ENCODE measurements at places on chromosomes 3 and 15.

DNA sequence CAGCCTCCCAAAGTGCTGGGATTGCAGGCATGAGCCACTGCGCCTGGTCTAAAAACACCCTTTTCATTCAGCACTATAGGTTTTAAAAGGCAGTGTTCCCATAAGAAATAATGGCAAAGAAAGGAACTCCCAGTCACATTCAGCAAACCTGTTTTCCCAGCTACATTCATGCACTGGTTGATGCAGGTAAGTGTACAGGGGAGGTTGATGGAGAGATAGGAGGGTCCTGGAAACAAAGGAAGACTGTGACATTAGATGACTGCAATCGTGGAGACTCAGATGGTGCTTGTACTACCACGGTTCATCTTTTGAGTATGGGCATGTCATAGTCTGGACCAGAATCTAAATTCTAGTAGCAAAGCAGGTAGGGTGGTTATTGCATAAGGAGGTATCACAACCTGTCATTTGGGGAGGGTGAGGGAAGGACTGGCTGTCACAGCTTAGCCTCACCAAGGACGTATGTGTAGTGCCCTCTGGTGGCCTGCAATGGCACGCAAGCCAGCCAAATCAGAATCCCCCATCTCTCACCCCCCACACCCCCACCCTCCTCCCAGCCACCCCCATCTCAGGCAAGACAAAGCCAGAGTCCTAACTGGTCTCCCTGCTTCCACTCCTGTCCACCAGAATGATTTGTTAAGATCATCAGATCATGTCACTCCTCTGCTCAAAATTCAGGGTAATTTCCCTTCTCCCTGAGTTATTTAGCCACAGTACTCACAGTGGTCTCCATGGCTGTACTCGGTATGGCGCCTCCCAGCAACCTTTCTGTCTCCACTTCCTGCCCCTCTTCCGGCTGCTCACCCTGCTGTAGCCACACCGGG, 28.8 kb upstream of the UBL7 start:
- peak; percentile 22 for DNase-seq

DNA sequence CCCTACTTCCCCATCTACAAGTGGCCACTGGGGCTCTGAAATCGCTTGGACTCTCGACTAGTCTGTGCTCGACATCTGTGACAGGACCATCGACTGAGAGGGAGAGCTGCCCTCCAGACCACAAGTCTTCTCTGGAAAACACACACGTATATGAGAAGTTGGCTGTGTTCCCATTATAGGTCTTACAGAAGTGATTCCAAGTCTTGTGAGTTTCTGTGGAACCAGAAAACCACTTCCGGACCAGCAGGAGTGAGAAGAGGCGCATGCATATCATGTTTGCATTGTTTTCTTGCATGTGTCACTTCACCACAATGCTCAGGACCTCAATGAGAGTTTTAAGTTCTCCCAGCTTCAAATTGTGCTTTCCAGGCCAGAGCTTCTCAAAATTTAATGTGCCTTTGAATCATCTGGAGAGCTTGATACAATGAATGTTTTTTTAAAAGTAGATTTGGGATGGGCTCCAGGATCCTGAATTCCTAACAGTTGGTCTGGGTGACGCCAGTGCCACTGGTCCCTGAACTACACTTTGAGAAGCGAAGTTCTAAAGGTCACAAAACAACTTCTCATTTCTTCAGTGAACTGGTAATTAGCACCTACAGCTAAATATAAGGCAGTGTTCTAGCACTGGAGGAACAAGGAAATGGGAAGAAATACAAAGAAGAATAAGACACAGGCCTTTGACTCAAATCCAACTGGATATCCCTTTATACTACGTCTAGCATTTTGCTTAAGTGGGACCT, 15.7 kb downstream of the LIPC start:
- no peak for DNase-seq

GRCh38 chr3:153768561-153769469, 352.4 kb upstream of the ARHGEF26 start:
- DNase-seq, result peak; percentile 52

DNA sequence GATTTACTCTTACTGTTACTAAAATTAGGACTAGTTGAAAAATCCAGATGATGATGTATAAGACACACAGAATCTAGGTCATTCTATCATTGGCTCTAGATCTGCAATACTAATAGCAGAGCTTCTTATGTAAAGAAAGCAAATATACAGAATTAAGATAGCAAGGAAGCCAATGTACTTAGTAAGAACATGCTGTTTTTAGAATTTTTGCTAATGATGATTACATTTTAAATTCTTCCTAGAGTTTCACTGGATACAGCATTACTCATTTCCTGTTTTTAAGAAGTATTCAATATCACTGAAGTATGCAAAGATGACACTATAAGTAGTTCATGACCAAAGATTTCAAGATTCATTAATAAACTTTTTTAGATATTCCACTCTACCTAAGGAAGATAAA, 60.7 kb downstream of the CFAP20DC start:
- DNase-seq, result no peak

DNA sequence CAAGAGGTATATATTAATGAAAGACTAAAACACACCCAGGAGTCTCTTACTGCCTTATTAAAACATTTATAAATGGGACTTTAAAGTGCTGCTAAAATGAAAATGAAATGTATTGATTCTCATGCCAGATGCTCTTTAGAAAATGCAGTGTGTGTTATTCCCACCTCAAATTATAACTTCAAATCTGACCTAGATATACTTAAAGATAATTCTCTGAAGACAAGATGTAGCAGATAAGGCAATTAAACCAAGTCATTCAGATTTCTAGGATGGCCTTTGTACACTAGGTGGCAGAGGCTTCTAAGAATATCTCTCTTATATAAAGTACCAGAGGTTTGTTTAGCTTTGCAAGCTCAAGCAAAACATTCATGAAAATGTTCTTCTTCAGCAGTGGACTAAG, 26.9 kb upstream of the GOLGA8B start:
- DNase-seq, result no peak

DNA sequence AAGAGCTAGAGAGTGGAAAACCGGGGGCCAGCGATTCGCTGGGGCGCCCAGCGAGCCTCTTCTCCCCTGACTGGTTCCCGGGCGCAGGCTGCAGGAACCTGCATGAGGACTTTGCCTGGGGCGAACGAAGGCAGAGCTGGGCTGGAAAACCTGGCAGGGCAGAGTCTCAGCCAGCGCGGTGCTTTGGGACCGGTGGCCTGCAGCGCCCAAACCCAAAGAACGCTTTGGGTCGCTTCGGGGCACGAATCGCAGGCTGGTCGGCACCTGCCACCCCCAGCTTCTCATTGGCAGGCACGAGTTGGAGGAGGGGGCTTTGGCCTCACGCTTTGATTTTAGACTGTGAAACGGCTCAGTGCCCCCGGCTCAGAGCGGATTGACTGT, 3.0 kb downstream of the ONECUT1 start:
- no peak for DNase-seq

DNA sequence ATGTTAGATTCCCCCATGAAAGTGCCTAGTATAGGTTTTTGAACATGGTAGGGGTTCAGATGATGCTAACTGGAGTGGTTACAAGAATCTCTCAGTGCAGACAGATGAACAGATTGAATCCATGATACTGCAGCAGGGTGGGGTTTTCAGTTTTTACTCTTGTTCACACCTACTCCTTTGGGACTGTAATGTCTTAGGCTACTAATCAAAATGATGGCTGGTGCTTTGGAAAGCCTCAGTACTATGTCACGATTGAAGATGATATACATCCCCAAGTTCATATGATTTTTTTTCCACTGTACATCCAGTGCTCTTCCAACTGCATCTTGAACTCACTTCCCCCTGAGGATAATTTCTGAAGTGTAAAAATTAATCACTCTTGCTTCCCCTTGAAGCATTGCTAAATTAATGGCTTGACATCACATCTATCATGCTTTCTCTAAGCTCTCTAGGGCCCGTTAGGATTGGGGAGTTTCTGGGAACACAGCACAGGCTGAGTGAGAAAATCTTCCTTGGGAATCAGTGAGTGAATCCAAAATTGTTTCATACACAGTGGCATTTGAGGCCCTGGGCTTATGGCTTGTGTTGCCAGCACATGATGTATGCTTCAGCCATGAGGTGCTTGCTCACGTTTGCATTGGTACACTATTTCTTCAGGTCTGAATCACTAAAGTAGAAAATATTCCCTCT, 115.0 kb upstream of the TPRG1 start:
- DNase-seq, result no peak

GRCh38 chr3:49412632-49413337, 562 bp downstream of the TCTA start:
- no peak for DNase-seq

GRCh38 chr15:94265009-94265408, 33.6 kb downstream of the MCTP2 start:
- peak; percentile 73 for DNase-seq

DNA sequence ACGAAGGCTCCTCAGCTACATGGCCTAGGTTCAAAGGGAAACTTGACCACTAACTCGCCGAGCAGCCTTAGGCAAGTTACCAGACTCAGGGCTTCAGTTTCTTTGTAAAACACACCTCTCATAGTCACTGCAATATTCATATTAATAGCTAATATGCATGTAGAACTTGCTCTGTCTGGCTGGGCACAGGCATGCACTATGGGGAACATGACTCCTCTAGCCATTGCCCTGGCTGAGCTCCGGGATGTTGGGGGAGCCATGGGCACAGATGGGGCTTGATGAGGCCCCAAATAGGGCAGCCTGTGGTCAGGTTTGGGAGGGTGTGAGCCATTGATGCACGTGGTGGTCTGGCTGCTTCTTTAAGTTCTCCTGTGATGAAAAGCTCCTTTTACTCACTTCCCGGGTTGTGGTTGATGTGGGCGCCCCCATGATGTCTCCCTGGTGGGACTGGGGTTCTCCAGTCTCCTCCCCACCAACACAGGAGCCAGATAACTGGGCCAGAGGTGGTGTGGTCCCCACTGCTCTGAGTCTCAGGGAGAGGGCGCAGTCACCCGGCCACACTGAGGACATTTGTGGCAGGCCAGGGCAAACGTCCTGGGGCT, 29.4 kb upstream of the DUSP7 start:
- DNase-seq, result no peak

GRCh38 chr15:39788800-39789565, 6.3 kb upstream of the FSIP1 start:
- no peak for DNase-seq

DNA sequence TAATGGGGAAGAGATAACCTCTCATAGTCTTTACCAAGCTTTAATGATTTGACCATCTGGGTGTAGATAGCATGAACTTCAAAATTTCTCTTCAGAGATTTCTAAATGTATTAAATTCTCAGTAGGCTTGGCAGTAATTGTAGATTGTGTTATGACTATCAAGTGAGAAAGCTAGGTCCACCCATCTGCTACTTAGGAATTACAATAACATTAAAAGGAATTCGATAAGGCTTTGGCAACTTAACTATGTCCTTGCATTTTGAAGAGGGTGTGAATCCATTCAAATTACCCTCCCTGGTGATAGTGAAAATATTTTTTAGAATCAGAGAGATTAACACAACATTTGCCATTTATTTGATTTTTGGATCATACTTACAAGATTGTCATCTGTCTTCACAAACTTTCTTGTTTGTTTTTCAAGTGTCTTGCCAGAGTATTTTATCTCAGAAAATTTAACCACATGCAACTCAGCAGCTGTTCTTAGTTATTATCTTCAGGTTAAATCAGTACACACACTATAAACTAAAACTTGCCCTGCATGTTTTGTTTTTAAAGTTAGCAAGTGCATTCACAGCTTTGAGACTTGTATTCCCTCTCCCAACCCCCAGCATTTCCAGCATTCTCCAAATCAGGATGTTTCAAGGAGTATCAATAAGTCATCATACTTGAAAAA, 69.6 kb upstream of the COL8A1 start:
- DNase-seq, result peak; percentile 81

DNA sequence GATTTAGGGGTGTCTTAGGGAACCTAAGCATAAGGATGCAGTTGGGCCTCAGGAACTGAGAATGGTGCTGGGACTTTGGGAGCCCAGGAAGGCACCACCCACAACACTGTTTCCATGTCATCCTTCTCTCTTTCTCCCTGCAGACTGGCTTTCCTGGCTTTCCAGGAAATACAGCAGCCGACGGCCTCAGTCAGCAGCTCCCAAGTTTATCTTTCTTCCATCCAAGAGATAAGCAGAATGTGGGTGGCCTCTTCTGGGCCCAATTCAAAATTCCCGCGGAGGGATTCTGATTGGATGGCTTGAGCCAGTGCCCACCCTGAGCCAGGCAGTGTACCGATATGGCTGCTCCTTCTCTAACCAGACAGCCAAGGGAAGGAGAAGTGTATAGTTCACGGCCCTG, 4.5 kb upstream of the CLN6 start:
- DNase-seq, result no peak

DNA sequence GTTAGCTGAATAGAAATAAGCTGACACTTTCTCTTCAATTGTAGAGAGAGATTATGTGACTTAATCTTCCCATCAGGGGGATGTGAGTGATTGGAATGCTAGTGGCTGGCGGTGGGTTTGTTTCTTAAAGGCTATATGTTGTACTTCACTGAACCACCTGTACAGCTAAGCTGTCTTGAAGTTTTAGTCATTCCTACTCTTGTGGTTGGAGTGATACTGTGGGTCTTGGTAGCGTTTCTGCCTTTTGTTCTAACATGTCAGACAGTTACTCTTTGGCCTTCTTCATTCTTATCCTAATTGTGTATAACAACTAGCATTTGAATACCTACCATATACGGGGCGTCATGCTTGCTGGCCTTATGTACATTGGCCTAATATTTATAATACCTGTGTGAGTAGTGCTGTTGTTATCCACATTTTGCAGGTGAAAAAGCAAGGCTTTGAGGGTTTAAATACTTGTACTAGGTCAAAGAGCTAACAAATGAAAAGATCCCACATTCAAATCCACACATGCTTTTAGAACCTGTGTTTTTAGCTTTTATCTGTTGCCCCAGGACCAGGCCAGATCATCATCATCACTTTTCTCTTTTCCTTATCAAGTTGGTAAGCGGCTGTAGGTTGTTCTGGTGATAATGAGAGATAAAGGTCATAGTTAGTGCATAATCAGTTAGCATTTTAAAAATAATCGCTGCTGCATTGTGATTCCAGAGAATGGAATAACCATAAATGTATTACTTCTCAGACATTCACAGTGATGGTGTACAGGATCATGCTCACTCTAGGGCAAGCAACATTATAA, 50.2 kb downstream of the AKAP13 start:
- DNase-seq, result no peak

- no peak for DNase-seq
Measured at GRCh38 chr3:129248286-129248979, 973 bp upstream of the COPG1 start.

- no peak for DNase-seq
Measured at GRCh38 chr3:189773056-189773455, 141.9 kb downstream of the TP63 start.

DNA sequence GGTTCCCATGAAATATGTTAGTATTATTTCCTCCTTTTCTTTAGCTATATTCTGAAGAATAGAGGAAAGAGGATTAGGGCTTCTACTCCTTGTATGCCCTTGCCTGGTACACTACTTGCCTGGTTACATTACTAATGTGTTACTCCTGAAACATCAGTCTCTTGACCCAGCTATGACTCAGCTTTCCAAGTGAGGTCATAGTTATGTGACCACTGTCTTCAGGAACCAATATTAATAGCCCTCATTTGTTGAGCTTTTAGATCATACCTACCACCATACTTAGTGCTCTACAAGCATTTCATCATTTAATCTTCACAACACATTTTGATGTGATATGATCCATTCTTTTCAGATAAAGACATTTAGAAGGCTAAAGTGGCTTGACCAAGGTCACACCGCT, 60.3 kb downstream of the CMSS1 start:
- no peak for DNase-seq

Measured in LNCaP clone FGC (cell line).